ENCODE measurements at places on chromosomes 6 and 20. TPM values are rescaled to one million over a fixed set of nuclear protein-coding genes. Genes with fewer than 3 reads are reported as not detected.

Gene BPI
- not detected for total RNA-seq

Gene SRF
- 18.7 TPM for total RNA-seq

Gene TRAPPC3L
- total RNA-seq, result 0.14 TPM

Gene PLCB1
- 50.3 TPM for total RNA-seq

Gene PRKN
- total RNA-seq, result 1.1 TPM

Gene SLC35F1
- under 0.01 TPM for total RNA-seq

Gene KIAA1755
- total RNA-seq, result 1.9 TPM

Gene SSTR4
- total RNA-seq, result not detected

Gene PPP1R16B
- not detected for total RNA-seq

Gene LTA
- total RNA-seq, result not detected

Gene SMOC2
- under 0.01 TPM for total RNA-seq

Gene CST3
- total RNA-seq, result 114 TPM

Gene PPP1R3G
- total RNA-seq, result 2.8 TPM

All from smooth muscle cell of bladder (primary cell).